ENCODE measurements at places on chromosomes 13 and 19.

DNA sequence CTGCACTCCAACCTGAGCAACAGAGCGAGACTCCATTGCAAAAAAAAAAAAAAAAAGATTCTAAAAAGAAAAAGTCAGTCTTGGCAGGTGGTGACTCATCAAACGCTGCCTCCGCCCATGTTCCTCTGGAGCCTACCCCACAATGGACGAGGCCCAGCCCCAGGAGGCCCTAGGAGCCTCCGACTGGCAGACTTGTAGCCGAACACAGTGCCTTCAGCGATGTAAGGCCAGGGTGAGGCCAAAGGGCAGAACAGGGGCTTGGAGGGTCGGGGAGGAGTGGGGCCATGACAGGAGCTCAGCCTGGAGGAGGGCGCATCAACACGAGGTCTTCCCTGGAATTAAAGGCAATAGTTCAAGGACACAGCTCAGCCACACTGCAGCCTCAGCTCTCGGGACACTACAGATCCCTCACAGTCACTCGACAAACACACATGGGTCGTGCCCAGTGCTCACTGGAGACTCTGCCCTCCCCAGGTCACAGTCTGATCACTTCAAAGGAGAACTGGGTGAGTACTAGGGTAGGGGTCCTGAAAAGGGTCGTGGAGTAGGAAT is 5.1 kb downstream of the USE1 start:
- DNase-seq = no peak

- DNase-seq = peak; percentile 26
These were observed 766 bp downstream of the SBNO2 start for GRCh38 chr19:1173159-1173844.

GRCh38 chr19:46478356-46478986 is 7.1 kb upstream of the PNMA8A start:
- peak; percentile 15 for DNase-seq

DNA sequence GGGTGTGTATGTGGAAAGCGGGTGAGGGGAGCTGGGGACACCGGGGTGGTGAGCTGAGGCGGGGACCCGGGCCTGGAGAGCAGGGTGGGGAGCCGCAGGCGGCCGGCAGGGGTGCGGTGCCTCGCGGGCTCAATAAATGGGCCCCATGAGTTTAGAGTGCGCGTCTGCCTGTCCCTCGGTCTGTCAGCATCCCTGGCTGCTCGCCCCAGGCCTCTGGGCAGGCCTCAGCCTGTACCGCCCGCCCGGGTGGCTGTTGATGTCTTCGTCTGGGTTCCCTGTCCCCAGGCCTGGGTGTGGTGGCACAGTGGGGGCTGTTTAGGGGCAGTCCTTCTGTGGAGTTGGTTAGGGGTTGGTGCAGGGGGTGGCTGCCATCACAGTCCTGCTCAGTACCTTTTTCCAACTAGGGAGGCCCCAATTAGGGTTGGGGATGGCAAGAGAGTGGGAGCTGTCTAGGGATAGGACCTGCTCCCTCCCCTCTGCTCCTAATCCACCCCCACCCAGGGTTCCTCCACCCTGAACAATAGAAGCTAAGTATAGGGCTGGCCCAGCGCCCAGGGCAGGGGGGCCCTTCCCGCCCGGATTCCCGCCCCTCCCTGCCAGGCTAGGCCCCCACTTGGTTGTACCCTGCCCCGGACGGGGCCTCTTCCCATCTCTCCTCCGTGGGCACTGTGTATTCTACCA is 12.2 kb downstream of the CIC start:
- peak; percentile 99 for DNase-seq

- peak; percentile 91 for DNase-seq
These were observed 11.3 kb downstream of the STAP2 start for GRCh38 chr19:4327252-4327876.

DNA sequence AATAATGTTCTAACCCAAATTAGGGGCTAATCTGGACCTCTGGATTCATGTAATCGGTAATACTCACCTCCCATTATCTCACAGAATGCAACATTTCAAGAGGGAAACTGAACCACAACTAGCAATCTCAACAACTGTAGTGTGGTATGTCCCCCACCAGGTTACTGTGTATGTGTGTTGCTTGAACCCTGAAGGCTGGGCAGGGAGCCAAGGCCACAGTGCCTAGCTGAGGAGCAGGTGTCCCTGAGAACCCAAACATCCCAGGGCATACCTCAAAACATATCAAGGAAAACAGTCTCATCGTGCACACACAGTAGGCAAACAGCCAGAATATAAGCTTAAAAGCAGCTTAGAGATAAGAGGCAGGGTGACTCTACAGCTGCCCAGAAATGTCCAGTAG is 20.5 kb upstream of the NEK3 start:
- DNase-seq = no peak

DNA sequence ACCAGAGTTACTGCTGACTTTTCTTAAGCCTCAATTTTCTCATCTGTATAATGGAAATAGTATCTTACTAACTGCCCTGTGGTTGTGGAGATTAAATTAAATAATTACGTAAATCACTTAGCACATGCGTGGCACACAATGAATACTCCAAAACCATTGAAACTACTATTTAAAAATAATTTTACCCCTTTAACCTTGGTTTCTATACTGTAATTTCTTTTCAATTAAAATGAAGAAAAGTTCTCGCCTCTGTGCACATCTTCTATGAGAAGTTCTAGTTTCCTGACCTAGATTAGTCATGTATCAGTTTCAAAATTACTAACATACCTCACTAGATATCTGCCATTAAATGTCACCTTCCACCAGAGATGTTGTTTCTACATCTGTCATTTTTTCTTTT is 5.7 kb downstream of the SLITRK1 start:
- no peak for DNase-seq

- DNase-seq = no peak
These were observed 61.2 kb upstream of the WDFY2 start for GRCh38 chr13:51523082-51523518.

DNA sequence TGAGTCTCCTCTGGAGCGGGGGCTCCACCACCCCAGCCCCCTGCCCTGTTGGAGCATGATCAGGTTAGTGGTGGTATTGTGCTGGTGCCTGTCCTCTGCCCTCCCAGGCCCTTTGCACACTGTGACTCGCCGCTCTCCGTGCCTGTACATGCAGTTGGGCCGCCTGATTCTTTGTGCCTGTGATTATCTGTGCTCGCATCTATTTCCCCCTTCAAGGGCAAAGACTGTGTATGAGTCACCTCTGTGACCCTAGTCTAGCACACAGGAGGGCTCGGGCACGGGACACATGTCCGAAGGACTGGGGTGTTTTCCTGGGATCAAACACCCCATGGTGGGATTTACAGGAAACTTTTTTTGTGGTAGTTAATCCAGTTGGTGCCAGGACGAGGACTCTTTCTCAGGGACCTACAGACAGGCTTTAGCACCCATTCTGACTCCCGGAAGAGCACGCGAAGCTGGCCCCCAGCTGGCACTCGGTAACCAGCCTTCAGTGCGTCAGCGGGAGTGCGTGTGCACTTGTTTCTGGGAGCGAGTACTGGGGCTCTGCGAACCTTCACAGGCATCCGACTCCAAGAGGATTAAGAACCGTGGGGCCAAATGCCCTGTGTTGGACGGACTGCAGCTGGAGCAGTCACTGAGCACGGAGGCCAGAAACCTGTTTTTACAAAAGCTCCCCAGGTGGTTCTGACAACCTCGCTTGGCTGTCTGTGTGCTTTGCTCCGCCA is 6.7 kb downstream of the PPP1R37 start:
- peak; percentile 87 for DNase-seq

DNA sequence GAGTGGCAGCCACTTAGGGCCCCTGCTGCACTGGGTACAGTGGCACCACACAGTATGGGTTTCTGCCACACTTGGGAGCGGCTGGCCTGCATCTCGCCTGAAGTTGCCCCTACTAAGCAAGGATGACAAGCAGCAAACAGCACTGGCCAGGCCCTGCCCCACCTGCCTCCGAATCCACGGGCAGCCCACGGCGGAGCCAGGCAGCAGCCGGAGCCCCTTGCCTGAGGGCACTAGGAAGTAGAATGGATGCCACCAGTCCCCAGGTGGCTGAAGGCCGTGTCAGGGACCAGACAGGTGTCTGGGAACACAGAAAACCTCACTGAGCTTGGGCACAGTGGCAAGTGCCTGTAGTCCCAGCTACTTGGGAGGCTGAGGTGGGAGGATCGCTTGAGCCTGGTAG is 19.4 kb downstream of the MLLT1 start:
- DNase-seq = no peak

DNA sequence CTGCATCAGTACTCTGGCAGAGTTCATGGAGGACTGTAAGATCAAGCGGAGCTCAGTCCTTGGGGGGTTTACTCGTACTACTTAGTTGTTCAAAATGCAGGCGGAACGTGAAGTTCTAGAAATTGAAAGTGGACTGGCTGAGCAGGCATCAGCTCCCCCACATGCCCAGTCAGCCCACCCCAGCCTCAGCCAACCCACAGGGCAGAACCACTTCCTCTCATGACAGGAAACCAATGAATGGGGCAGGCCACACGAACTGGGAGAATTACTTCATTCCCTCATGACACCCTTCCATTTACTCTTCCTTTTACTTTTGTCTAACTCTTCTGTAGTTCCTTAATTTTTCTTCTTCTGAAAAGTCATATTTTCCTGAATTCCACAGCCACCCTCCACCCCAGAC is 71.9 kb downstream of the FLT1 start:
- DNase-seq = no peak

- no peak for DNase-seq
These were observed 7.5 kb upstream of the CEBPA start for GRCh38 chr19:33309826-33310225.

DNA sequence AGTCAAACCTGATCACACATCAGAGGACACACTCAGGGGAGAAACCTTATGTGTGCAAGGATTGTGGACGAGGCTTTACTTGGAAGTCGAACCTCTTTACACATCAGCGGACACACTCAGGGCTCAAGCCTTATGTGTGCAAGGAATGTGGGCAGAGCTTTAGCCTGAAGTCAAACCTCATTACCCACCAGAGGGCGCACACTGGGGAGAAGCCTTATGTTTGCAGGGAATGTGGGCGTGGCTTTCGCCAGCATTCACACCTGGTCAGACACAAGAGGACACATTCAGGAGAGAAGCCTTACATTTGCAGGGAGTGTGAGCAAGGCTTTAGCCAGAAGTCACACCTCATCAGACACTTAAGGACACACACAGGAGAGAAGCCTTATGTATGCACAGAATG is 8.2 kb upstream of the ZNF527 start:
- peak; percentile 23 for DNase-seq

- peak; percentile 79 for DNase-seq
These were observed at the start of gene MARK4 for GRCh38 chr19:45250832-45251451. Gene MARK4, plus strand, starts transcription at chr19:45251271. Its CDS starts 318 bp downstream, at chr19:45251589.

DNA sequence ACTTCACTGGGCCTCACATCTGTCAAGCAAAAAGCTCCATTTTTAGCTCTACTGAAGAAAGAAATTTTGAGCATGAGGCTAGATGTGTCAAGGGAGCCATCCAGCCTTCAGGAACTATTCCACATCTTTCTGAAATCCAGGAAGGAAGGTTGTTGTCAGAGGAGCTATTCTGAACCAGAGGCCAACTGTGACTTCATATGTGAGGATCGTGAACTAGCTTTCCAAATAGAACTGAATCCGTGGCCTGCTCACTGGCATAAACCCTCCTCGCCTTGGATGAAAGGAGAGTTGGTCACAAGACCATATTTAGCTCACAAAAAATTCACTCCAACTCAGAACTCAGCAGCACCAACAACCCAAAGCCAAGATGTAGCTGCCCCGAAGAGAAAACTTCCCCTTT is 195.8 kb downstream of the FOXO1 start:
- no peak for DNase-seq

GRCh38 chr13:113836768-113837559 is 26.9 kb downstream of the GAS6 start:
- peak; percentile 70 for DNase-seq

- no peak for DNase-seq
These were observed 7.1 kb upstream of the DOCK6 start for GRCh38 chr19:11269408-11269807.

- peak; percentile 10 for DNase-seq
These were observed 8.1 kb downstream of the CHST8 start for GRCh38 chr19:33629826-33630375.

GRCh38 chr13:113671066-113672001 is 4.3 kb downstream of the GRK1 start:
- DNase-seq = no peak
